ENCODE measurements at places on chromosomes 3 and 15. TPM values are rescaled to one million over a fixed set of nuclear protein-coding genes. Genes with fewer than 3 reads are reported as not detected.
A peak's percentile ranks its signal among the peaks of the same experiment; 100 is the strongest.

The GNB4 gene
- total RNA-seq, result 31.7 TPM

DNA sequence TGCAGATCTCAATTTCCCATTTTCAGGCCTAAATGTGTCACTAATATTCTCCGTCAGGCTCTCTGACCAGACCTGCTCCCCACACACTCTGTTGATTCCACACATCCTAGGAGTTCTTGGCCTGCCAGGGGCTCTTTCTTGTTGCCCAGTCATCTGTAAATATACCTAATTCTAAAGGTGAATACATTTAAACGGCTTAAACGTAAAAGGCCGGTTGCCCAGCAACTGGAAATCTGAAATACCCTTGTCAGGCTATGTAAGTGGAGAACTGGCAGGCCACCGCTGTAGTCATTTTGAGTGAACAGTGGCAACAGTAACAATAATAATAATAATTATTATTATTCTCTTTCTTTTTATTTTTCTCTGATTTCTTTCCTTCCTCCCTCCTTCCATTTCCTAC is 302.7 kb downstream of the AGBL1 start:
- no peak for DNase-seq

DNA sequence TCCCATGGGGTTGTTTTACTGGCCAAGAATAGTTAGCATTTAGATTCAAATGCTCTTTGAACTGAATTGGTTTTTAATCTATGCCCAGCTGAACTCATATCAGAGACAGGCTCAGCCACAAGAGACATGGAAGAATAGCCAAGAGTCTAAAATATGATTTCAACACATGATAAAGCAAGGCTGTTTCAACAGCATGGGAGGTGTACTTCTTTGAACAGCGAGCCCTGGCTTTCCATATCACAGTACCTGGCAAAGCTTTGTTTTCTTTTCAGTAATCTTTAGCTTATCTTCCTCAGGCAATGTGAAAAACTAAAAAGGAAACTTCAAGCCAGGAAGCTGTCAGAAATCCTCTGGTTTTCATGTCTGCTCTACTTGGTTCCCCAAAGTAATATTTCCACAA is 413.6 kb upstream of the ADAMTS9 start:
- no peak for DNase-seq

DNA sequence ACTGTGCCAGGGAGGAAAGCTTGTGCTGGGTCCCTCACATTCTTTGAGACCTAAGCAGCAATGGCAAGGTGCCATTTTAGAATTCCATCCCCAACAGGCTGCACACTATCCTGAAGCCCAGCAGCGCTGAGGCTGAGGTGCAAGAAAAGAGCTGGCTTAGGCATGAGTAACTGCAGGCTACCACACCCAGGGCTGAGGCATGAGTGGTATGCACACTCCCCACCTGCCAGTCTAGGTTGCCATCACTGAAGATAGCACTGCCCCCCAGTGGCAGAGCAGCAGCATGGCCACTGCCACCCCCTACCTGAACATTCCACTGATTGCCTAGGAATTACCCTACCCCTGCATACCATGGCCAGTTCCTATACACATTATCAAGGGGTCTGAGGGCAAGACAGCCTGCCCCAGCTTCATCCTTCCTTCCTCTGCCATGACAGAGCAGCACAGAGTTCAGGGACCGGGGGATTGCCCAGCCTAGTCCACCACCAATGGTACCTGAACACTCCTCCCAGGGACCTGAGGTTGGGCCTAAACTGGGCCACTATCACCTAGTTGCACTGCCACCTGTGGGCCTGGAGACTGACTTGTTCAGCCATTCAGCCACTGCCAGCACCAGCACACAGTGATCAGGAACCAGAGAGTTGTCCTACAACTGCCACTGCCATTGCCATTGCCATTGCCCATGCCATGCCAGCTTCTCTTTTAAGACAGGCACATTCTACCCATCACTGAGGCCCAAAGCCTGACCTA is 129.8 kb downstream of the SATB1 start:
- DNase-seq, result peak; percentile 42

DNA sequence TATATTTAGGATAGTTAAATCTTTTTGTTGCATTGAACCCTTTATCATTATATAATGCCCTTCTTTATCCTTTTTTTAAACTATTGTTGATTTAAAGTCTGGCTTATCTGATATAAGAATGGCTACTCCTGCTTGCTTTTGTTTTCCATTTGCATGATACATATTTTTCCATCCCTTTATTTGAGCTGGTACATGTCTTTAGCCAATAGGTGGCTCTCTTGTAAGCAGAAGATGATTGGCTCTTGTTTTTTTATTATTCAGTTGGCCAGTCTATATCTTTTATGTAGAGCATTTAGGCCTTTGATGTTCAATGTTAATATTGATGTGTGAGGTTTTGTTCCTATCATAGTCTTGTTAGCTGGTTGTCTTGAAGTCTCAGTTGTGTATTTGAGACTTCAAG is 99.5 kb upstream of the MCTP2 start:
- DNase-seq, result no peak

The SMCO1 gene
- total RNA-seq, result not detected

DNA sequence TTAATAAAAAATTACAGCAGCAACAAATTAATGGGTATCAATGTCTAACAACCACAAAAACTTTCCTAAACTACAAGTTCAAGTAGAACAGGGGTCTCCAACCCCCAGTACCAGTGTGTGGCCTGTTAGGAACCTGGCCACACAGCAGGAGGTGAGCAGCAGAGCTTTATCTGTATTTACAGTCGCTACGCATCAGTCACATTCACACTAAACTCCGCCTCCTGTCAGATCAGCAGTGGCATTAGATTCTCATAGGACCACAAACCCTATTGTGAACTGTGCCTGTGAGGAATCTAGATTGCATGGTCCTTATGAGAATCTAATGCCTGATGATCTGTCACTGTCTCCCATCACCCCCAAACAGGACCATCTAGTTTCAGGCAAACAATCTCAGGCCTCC is 18.5 kb upstream of the LIPC start:
- DNase-seq, result no peak

- DNase-seq, result no peak
Measured at GRCh38 chr15:29835301-29835700, 13.0 kb upstream of the TJP1 start.

DNA sequence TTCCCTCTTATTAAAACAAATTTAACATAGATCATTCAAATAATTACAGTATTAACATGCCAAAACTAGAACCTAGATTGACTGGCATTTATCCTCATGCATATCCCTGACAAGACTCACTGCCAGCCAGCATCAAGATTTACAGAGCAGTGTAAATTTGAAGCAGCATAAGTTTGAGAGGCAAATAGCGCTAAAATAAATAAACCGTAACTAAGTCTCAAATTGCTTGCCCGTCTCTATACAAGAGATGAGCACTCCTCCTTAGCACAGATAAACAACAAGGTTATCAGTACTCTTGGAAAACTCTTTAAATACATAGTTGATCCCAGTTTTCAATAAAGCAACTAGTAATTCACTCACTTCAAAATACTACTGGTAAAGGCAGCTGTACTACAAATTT is 29.6 kb downstream of the MSL2 start:
- no peak for DNase-seq

DNA sequence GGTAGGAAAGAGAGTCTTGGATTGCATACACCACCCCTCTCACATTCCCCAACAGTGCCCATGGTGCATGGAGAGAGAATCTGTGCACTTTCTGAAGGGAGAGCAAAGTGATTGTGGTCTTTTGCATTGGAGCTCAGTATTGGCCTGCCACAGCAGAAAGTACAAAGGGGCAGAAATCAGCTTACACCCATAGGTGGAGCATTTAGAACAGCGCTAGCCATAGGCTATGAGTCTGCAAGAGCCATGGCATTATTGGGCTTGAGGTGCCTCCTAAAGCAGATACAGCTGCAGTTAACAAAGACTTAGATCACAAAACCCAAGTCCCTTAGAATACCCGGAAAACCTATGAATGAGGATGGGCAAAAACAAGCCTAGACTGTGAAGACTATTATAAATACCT is 21.8 kb downstream of the SI start:
- no peak for DNase-seq

GRCh38 chr3:169148448-169149348 is 514.8 kb downstream of the MECOM start:
- DNase-seq, result no peak

- DNase-seq, result no peak
Measured at GRCh38 chr3:190694335-190695001, 168.0 kb downstream of the GMNC start.

DNA sequence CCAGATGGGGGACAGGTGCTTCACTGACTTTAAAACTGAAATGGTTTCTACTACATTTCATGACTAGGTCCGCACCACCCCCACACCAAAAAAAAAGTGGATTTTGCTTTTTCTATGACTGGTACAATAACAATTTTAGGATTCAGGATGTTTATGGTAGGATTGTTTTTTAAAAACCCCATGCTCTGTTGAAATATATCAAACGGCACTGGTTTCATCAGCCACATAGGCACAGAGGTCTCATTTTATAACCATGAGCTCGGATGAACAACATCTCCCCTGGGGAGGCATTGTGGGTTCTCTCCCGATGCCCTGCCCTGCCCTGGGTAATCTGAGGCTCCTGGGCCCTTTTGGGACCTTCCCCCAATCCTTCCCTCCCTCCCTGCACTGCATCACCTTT is 202.7 kb upstream of the KBTBD8 start:
- no peak for DNase-seq

GRCh38 chr15:52523192-52523591 is 5.5 kb downstream of the MYO5A start:
- DNase-seq, result peak; percentile 63

DNA sequence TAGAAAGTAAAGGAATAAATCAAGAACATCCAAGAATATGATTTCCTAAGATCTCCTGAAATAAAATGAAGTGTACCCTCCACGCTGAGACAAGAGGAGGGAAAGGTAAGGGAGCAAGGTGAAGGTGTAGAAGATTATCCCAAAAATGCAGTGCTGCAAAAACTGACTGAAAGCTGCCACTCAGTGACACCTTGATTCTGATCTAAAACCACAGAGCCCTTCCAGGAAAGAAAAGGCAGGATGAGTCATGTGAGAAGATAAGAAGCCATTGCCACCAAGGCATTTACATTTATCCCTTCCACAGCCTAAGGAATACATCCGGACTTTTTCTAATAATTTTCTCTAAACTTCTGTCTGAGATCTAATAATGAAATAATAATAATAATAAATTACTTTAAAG is 49.9 kb downstream of the IGSF11 start:
- DNase-seq, result no peak

DNA sequence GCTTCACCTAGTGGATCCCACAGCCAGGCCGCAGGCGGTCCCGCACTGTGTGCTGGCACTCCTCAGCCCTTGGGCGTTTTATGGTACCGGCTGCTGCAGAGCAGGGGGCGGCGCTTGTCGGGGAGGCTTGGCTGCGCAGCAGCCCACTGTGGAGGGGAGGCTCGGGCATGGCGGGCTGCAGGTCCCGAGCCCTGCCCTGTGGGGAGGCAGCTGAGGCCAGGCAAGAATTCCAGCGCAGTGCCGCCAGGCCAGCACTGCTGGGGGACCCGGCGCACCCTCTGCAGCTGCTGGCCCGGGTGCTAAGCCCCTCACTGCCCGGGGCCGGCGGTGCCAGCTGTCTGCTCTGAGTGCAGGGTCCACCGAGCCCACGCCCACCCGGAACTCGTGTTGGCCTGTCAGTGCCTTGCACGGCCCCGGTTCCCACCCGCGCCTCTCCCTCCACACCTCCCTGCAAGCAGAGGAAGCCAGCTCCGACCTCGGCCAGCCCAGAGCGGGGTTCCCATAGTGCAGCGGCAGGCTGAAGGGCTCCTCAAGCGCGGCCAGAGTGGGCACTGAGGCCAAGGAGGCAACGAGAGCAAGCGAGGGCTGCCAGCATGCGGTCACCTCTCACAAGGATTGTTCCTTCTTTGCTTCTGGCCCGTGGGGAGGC is 435.0 kb upstream of the ATP10A start:
- DNase-seq, result no peak

GRCh38 chr3:85576091-85576690 is 617.4 kb downstream of the CADM2 start:
- DNase-seq, result peak; percentile 30

DNA sequence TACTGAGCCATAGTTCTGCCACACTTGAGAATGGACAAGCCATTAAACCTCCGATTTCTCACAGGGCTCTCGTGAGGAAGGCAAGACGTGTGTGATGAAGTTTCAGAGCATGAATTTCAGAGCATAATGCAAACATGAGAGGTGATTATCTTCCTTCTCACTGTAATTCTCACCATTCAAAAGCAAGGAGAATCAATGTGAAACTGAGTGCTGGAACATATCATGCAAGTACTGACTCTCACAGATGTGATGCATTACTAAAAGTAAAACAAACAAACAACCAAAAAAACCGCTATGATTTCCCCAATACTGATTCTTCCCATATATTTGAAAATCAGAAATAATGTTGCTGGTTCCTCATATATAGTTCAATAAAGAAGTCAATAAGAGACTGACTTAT is 23.7 kb downstream of the P3H2 start:
- DNase-seq, result no peak

The COL8A1 gene
- 24.3 TPM for total RNA-seq

DNA sequence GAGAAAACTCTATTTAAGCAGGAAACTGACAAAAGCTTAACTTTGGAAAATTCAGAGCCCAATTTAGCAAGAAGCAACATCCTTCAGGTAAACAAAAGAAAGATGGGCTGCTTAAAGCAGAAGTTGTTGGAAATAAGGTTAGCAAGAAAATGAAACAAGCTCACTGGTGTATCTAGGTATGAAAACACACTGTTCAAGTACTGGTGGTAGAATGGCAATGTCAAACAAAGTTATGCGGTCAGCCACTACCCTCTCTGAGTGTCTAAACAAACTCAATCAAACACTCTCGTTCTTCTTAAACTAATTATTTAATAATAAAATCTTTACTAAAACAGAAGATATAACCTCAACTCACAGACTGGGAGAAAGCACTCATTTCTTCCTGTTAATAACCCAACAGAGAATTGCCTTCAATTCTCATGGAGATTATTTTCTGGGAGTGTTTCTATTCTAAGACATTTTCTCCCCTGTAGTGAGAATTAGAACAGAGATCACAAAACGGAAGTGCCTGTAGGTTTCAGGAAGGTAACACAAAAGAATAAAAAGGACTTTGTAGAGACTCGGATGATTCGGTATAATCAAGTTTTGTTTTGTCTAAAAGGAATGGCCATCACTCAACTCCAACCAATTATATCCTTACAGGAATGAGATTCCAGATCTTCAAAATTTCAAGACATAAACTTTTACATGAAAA is 28.9 kb downstream of the PRICKLE2 start:
- DNase-seq, result no peak

The STAG1 gene
- 31.0 TPM for total RNA-seq

DNA sequence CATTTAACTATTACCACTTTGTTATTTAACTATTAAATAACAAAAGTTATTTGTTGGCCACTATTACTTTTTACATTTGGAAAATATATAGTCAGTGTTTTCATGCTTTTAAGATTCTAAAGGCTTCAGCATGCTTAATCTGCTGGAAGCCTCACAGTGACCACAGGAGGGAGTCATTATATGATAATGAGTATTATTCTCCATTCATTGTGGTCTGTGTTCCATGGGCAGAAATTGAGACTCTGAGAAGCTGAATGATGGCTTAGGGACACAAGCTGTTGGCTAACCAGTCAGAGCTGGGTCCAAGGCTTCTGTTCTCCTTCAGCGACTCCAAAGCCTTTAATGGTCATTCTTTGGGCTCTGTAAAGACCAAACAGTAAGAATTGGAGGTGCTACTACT is 64.7 kb downstream of the BFSP2 start:
- DNase-seq, result peak; percentile 44
